ENCODE measurements at places on chromosomes 1 and 21.
A peak's percentile ranks its signal among the peaks of the same experiment; 100 is the strongest.

GRCh38 chr1:40840526-40841323 is 21.4 kb downstream of the CITED4 start:
- no peak for DNase-seq

GRCh38 chr1:76959556-76959955 is 92.3 kb downstream of the ST6GALNAC5 start:
- DNase-seq = no peak

DNA sequence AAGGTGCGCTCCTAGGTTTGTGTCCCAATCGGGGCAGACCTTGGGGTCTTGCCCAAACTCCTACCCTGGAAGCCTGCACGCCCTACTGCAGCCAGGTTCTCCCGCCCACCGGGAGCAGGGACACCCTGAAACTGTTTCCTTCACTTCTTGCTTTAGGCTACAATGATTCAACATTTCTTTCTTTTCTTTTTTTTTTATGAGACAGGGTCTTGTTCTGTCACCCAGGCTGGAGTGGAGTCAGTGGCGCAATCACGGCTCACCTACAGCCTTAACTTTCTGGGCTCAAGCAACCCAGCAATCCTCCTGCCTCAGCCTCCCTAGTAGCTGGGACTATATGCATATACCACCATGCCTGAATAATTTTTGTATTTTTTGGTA is 75.8 kb downstream of the ITPKB start:
- no peak for DNase-seq

DNA sequence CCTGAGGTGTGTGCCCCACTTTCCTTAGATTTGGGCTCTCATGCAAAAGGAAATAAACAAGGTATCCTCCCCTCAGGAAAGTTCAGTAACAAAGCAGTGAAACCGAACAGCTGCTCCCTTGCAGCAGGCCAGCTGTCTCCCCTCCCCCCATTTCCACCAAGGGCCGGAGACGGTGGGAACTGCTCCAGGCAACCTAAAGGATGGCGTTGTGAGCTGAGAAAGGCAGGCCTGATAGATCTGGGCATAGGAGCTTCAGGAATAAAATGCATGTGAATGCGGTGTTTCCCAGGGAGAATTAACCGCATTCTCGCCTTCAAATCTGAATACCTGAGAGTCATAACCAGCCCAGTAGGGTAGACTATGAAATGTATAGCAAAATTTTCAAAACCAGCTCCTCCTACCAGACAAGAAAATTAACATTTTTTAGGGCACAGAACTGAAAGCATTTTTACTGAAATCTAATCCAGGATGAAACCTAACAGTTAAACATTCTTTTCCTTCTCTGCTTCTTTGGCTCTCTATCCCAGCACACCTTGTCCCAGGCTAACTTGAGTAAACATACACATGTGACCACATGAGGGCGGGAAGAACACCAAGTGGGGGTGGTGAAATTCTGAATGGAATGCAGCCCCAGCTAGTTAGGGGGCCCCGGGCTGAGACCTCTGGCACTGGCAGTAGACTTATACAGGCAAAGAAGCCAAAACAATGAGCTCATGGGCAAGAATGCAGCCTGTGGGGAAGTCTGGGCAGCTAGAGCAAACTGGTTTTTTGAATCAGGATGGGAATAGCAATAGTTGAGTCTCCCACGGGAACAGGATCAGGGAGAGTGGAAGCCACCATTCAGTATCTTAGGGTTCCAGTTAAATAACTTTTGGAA is 11.5 kb downstream of the MCL1 start:
- DNase-seq = peak; percentile 90

- DNase-seq = no peak
Measured at GRCh38 chr1:32874860-32875752, 4.4 kb upstream of the FNDC5 start.

- DNase-seq = no peak
Measured at GRCh38 chr1:181676269-181676668, 193.0 kb downstream of the CACNA1E start.

GRCh38 chr1:218964471-218965185 is 209.1 kb upstream of the LYPLAL1 start:
- DNase-seq = no peak

DNA sequence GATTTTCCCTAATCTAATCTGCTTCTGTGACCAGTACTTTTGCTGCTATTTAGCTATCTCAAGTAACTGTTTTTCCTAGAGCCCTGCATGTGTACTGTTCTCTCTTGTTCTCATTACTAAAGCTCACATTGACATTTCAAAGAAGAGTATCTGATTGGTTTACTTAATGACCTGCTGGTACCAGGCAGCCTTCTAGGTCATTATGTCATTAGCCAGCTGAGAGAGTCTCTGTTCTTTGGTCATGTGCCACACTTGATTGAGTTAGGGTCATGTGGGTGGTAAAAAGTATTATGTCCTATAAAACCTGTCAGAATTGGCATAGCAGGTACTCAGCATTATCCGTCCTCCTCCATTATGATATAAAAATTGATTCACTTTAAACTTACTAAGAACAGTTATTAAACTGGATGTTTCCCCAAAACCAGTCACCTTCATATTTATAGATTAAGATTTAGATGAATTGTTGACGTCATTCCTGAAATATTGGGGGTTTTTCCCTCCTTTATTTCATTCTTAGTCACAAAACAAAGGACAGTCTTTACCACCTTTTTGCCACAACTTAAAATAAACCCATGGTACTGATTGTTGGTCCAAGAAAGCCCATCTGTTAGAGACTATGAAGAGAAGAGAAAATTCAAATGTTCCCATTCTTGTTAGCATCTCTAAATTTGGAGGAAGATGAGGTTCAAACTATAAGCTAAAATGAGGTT is 22.2 kb downstream of the FNDC5 start:
- DNase-seq = no peak

DNA sequence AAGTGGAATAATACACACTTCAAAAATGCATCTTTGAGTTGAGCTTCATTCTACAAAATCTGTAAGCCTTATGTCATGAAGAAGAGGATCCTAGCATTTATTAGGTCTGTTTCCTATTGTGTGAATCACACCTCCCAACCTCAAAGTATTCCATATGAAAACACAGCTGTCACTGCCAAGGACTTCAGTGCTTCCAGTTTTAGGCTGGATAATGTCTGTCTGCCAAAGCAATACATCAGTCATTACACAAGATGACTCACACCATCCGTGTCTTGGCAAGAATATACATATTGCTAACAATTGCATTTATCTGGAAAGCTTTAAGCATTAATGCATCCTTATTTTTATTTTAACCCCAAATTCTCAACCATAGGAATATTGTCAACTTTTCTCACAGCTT is 125.7 kb upstream of the TMPRSS15 start:
- no peak for DNase-seq

DNA sequence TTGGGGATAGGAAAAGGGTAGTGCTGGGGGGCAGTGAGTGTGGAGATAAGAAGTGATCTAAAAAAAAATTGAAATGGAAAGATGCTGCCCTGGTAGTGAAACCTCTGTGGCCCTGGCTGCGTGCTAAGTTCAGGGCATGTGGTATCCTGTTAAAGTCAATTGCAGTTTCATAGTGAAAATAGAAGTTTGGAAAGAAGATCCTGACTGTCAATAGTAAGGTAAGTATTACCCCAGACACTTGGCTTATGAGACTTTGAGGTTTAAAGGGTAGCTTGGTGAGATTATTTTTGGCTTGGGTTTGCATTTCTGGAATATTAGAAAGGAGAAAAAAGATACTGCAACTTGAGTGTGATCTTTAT is 6.8 kb downstream of the ARID1A start:
- DNase-seq = no peak

DNA sequence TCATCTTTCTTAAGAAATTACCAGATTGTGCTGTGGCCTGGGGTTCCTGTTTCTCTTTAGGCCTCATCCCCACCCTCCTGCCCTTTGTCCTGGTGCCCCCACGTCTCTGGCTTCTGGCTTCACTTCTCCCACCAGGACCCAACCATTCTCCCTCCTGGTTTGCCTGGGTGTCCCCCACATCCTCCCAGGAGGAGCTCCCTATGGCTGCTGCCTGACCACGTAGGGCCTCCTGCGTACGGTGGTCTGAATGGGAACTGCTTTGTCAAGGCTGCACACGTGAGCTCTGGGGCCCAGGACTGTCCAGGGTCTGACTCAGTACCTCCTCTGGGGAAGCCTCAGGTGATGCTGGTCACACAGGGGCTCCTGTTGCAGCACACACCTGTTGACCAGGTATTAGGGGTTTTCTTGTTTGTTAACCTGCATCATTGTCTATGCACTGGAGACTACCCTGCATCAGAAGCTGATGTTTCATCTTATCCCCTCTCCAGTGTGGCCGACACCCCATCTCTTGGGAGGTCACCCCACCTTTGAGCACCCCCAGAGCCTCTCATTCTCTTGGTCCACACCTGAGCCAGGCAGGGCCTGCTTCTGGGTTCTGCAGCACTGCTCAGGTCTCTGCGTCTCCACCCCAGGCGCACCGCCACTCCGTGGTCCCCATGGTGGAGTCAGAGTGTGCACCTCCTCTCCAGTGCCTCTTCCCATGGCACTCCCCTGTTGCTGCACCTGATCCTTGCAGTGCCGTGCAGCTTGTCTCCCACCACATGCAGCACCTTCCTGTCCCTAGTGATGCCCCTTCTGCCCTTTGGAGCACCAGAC is 65.8 kb downstream of the S100B start:
- DNase-seq = no peak

DNA sequence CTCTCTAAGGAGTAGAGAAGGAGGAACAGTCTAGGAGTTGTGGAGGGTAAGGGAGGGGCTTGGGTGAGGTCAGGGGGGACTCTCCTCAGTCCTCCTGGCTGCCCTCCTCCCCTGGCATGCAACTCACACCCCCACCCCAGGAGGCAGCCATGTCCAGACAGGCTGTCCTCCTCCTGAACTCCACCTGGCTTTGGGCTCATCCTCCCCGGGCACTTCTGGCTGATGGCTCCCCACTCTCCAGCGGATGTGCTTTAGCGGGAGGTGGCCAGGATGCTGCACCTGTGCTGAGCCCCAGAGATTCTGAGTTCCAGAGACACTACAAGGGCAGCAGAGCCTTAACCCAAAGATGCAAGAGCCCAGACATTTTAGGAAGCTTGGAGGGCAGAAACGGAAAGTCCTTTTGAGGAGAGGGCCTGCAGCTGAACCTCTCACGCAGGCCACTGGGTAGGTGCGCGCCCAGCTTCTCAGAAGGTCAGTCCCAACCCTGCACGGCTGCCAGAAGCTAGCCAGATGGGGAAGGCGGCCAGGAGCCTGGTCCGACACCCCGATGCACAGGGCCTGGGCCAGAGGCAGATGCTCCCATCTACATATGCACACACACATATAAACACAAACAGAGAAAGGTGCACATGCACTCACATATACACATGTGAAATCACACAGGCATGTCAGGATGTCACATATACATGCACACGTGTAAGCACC is 83.4 kb downstream of the PDE9A start:
- no peak for DNase-seq

DNA sequence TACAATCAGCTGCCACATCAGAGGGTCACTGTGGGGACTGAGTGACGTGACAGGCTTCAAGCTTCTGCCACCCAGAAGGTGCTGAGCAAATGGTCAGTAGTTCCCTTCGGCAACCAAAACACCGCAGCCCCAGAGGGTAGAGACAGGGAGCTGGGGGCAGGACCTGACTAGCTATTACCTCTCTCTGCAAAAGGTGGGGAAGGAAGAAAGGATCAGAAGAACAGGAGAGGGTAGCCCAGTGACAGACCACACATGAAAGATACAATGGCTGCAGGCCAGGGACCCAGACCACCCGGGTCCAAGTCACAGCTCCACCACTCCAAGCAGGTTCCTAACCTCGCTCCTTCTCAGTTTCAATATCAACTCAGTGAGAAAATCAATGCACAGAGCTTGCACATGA is 377.1 kb downstream of the NPHP4 start:
- no peak for DNase-seq

GRCh38 chr1:239763850-239764249 is 327.8 kb upstream of the FMN2 start:
- no peak for DNase-seq

DNA sequence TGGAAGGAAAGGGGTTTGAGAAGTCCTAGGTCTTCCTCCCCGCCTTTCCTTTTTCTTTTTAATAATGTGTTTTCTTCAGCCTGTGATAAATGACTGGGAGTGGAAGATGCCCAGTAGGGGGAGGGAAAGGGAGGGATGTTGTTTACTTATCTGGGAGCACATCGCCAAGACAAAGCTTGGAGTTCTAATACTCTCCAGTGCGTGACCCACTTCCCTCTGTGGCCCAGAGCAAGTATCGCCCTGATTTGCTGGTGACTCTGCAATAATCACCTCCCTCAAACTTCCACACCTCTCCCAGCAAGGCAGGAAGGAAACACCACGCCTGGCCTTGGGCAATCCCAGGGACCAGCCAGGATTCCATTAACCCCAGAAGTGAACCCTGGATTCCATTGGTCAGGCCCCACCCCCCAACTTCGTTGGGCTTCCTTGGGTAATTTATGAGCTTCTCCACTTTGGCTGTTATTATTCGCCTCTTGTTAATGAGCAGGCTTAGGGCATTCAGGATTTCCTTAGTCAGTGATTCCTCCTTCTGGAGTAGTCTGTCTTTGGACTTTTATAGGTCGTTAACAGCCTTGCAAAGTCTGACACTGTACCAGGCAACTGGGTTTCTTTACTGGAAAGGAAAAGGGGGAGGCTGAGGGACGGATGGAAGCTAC is 24.3 kb upstream of the GRHL3 start:
- DNase-seq = peak; percentile 58

GRCh38 chr1:202592146-202592545 is 118.1 kb downstream of the SYT2 start:
- DNase-seq = no peak
